ENCODE measurements at places on chromosomes 6 and 20. TPM values are rescaled to one million over a fixed set of nuclear protein-coding genes. Genes with fewer than 3 reads are reported as not detected.

The PRKN gene
- not detected for total RNA-seq

DNA sequence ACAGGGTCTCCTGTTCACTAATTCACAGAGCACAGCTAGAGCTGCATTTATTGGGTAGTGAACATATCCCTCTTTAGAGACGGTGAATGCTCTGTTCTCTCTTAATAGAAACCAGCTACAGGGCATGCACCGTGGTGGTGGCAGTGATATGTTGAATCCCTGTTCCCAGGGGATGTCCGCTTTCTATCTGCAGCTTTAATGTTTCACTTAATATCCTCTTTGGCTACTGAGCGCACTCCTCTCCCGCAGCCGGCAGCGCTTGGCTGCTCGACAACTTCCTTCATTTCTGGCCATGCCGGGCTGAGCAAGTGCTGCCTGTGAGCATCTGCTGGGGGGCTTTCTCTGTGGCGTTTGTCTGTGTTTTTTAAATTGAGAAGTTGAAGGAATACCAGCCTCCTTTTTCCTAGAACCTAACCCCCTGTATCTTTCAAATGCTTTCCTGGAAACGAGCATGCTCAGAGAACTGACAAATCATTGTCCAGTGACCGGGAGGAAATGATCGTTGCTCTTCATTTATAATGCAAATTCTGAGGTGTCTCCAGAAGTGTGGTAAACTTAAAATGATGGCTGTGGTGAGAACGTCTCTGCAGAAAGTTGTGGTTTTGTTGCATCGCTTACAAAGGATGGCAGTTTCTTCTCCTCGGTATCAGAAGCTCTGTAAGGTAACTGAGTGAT lies 297.9 kb downstream of the UTRN start:
- DNase-seq = peak; percentile 58

DNA sequence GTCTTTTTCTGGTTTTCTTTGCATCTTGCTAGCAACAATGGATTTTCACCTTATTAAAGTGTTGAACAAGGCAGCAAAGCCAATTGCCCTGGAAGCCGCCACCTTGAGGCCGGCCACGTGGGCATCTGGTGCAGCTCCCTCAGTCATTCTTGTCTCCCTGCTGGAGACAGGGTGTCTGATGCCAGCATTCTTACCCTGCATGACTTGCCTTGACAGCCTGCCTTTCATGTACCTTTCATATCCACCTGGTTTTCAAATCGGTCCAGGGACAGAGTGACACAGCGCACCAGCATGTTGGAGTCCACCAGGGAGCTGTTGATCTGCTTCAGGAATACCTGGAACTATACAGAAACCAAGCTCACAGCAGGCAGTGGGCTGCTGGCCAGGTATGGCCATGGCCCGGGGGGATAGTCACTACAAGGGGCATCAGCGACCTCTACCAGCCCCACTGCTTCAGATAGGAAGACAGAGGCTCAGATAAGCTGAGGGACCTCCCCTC lies 49.8 kb downstream of the MYH7B start:
- no peak for DNase-seq

- no peak for DNase-seq
These were observed 17.7 kb downstream of the SNPH start for GRCh38 chr20:1283522-1284510.

DNA sequence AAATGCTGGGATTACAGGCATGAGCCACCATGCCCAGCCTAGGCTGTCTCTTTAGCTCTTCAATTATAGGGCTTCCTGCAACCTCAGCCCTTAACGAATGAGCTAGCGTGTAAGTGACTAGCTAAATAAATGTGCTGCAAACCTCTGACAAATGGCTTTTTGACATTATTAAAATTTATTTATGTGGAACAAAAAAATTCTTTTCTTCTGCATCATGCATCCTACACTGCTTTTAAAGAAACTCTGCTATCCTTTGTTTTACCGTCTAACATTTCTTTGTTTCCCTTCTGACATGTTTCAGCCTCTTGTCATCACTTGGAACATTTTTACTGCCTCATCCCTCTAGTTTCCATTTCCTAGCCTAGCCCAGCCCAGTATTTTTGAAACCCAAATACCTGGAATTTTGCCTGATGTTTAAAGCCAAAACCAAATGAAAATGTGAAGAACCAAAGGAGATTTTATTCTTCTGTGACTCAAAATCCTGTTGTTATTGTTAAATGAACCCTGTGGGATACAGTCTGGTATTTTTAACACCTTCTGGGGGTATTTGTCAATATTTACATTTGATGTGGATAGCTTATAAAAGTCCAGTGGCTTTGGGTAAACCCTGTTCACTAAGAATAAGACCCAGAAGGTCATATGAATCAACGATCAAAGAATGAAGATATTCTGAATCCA lies 9.5 kb downstream of the NT5E start:
- no peak for DNase-seq

DNA sequence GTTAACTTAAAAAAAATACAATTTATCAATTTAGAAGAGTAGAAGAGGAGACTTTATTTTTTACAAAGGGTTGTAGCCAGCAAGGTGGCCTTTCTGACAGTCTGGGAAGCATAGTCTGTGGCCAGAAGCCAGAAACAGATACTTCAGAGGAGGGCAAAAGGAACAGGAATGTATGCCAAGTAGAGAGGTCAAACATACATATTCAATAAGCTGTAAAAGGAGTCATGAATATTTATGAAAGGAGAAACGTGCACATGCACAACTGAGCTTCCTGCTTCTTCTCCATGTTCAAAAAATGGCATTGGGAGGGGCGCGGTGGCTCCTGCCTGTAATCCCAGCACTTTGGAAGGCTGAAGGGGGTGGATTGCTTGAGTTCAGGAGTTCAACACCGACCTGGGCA lies 43.9 kb upstream of the FAM184A start:
- no peak for DNase-seq

DNA sequence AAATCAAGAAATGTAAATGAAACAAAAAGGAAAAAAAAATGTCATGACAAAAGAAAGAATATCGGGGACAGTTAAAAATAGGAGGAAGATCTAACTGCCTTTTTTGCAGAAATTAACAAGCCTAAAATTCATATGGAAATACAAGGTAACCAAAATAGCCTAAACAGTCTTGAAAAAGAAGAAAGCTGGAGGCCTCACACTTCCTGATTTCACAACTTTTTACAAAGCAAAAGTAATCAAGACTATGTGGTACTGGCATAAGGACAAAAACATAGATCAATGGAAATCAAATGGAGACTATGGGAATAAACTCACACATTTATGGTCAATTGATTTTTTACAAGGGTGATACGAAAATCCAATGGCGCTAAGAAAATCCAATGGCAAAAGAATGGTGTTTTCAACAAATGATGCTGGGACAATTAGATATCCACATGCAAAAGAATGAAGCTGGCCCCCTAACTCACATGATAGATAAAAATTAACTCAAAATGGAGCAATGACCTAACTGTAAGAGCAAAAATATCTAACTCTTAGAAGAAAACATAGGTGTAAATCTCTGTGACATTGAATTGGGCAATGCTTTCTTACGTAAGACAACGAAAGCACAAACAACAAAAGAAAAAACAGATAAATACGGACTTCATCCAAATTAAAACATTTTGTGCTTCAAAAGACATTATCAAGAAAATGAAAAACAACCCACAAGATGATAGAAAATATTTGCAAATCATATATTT lies 24.5 kb downstream of the MAP3K5 start:
- no peak for DNase-seq

Measured in activated T-helper 1 cell treated with anti-CD3 and anti-CD28 coated beads, Interleukin-12 subunit alpha, Interleukin-12 subunit beta, Interleukin-2, Interleukin-4 antibody, amounts not matched to agents 30 ng/mL and 10 ng/mL and 1 ng/mL, durations not matched to agents 14 hours and 24 hours and 36 hours (primary cell).